Stimulated activated CD8-positive, alpha-beta memory T cell treated with anti-CD3 and anti-CD28 coated beads, Interleukin-12 subunit alpha, Interleukin-12 subunit beta, amount 100 ng/mL, for 1 hour (primary cell): ENCODE measurements at places on chromosomes 7 and 10.

- no peak for DNase-seq
Observed at GRCh38 chr10:8323428-8324054, 269.1 kb downstream of the GATA3 start.

DNA sequence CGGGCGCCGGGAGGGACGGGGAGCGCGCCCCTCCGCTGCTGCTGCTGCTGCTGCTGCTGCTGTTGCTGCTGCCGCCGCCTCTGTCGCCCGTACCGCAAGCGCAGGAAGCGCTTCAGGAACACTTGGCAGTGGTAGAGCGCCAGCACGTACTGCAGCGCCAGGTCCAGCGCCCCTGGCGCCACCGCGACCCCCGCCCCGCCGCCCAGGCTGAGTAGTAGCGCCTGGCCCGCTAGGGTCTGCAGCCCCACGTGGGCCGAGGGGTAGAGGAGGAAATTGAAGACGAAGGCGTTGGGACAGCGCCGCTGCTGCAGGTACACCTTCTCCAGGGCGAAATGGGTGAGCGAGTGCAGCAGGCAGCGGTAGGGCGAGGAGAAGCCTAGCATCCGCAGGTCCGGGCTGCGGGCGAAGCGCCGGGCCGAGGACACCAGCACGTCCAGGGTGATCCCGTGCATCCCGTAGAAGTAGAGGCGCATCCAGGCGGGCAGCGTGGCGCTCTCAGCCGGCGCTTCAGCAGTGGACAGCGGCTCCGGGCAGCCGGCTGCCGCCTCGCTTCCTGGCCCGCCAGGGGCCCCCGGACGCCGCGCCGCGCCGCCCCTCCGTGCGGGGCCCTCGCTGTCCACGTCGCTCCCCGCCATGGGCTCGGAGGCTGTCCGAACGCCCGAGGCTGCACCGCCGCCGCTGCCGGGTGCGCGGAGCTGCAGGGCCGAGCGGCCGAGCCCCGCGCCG is at the start of gene TMEM229A:
TMEM229A (minus strand) TSS at position 699 of the 726 bp plus-strand sequence; CDS start at position 635, 64 bp downstream.
- DNase-seq: no peak

GRCh38 chr7:126720232-126720631 is 532.5 kb downstream of the GRM8 start:
- no peak for DNase-seq

DNA sequence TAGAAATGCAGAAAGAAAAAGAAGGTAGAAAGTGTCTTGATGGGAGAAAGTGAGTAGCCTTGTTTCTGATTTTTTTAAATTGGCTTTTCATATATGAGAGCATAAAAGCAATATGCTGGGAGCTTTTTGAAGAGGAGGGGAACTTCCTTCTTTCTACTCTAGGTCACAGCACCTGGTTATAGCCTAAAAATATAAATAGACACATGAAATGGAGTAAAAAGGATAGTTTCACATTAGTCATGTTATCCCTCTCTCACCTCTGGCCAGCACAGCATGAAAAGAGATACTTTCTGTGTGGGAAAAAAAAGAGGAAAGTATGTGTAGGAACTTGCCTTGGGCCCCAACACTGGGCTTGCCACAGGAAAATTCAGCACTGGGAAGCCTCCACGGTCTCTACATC is 292.2 kb upstream of the ZWINT start:
- no peak for DNase-seq

DNA sequence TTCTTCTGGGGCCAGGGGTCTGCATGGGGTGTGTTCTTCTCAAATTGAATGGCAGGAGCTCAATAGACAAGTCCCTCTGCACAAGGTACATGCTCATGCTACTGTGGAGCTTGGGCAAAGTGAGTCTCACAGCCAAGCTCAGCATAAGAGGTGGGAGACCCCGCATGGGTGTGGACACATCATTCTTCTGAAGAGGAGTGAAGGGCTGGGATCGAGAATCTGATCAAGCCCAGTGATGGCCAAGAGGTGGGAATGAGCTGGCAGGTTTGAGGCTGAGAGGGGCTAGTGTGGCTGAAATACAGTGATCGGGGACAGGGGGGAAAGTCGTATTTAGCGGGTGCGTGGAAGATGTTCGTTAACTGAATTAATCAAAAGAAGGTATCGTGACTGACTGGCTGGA is 32.6 kb downstream of the CDH23 start:
- DNase-seq: no peak

DNA sequence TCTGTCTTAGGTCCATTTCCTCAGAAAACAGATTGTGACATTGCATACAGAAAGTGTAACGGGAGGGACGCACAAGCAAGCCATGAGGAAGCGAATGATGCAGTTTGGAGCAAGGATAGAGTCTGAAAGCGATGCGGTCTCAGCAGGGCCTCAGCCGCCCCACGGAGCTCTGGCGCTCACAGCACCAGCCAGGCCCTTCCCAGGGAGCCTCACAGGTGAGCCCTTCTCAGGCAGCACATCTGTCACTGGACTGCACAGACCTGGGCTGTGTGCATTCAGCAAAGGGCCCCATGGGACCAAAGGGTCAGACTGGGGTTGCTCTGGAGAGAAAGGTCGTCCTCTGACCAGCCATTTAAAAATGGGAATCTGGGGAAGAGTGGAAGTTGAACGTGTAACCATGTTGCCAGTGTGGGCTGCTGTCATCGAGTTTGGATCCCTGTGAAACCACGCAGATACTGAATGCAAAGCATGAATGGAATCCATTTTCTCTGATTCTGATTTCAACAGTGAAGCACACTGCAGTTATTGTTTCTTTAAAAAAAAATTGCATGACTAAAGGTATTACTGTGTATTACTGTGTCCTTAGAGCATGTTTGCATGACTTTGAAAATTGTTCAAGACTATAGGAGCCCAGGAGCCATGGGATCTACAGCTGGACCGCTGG is 350.0 kb upstream of the AKR1E2 start:
- DNase-seq: no peak

DNA sequence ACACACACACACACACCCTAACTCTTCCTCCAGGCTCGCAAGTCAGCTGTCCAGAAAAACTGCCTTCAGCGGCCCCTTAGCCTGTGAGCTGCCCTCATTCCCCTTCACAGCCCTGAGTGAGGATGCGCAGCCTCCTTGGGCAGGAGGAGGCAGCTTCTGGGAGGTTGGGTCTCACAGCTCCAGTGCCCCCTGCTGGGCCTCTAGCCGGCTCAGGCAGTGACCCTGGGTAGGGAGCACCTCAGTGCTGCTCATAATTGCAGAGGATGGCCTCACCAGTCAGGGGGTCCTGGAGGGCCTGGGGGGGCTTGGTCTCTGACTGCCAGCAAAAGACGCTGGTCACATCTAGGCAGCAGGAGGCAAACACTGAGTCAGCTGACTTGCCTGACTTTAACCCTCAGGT is 43.7 kb downstream of the ZNF273 start:
- DNase-seq: no peak
